ENCODE measurements at places on chromosomes 4 and X.

GRCh38 chr4:6343939-6344408 is 74.3 kb downstream of the WFS1 start:
- DNase-seq = peak; percentile 8

- no peak for DNase-seq
These were observed 176.5 kb downstream of the GASK1B start for GRCh38 chr4:157996061-157997028.

GRCh38 chr4:174828845-174829701 is at the start of gene GLRA3:
TSS of gene GLRA3 (minus strand) at chr4:174829247. CDS start at chr4:174828811, 436 bp downstream.
- peak; percentile 60 for DNase-seq

DNA sequence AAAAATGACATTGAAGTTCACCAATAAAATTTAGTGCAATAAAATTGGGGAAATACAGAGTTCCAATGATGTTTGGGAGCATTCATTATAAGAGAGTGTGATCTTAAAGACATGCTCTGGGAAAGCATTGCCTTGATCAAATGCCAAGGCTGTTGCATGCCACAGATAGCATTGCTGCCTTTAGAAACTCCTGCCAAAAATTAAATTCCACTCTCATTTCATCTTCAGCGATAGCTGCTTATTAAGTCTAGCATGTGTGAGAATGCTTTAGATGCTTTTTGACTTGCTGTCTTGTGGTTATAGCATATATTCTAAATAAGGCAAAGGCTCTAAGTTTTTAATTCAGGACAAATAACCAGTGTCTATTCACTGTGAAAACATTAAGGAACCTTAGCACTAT is 49.3 kb downstream of the NPNT start:
- peak; percentile 78 for DNase-seq

- no peak for DNase-seq
These were observed 555 bp upstream of the PGM2 start for GRCh38 chr4:37825968-37826294.

DNA sequence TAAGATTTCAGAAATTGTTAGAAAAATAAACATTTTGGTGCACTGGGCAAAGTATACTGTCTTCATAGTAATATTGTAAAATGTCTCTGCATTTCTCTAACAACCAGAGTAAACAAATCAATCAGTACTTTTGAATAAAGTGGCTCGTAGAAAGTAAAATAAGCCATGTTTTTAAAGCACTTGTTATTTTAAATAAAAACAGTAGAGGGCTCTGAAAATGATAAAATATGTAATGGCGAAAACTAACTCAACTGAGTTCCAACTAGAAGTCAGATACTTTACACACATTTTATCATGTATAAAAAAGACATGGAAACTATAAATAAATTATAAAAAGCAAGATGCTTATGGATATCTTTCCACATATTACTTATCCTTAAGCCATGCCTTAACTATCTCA is 1134.4 kb downstream of the PDHA2 start:
- no peak for DNase-seq
